RKO (cell line): ENCODE measurements at places on chromosomes 5 and 9.

- DNase-seq: no peak
Observed at GRCh38 chr9:37706290-37706689, 47.3 kb upstream of the TRMT10B start.

- DNase-seq: peak; percentile 56
Observed at GRCh38 chr9:92763721-92764380, 782 bp downstream of the BICD2 start.

DNA sequence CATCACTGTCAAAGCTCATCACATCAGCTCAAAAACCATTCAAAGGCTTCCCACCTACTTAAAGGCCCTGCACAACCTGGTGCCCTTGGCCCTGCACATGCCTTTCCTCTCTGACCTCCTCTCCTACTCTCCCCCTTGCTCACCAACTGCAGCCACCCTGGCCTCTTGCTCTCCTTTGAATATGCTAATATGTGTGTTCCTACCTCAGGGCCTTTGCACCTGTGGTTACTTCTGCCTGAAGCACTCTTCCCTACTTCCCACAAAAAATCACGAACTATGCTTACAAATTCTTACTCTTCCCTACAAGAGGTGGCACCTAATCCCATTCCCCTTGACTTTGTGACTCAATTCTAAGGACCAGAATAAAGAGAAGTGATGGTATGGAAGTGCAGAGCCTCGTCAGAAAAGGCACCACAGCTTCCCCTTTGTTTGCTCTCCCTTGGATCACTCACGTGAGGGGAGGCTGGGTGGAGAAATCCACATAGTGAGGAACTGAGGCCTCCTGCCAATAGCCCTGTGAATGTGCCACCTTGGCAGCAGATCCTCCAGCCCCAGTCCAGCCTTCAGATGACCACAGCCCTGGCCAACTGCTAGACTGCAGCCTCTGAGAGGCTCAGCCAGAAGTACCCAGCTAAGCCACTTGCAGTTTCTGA is 3.2 kb upstream of the TMEM171 start:
- DNase-seq: no peak

GRCh38 chr5:64126202-64126741 is 39.4 kb upstream of the RNF180 start:
- DNase-seq: no peak

DNA sequence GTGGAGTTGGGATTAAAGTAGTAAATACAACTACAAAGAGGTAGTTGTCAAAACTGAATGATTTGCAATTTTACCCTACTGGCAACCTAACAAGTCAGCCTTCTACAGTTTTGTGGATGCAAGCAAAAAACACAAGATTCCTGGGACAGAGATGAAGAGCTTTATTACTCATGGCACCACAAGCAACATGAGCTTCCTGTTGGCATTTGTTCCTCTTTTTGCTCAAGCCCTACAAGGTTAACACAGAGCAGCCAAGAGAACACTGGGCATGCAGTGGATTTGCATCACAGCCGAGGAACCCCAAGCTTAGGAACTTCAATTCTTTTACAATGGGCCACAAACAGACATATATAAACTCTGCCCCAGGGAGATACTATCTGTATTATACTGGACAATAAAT is 28.8 kb upstream of the DMAC1 start:
- no peak for DNase-seq

GRCh38 chr5:141430332-141431113 is at the start of gene PCDHGA12:
PCDHGA12 (plus strand) TSS chr5:141430507; CDS start chr5:141430760, 253 bp downstream.
- peak; percentile 23 for DNase-seq

DNA sequence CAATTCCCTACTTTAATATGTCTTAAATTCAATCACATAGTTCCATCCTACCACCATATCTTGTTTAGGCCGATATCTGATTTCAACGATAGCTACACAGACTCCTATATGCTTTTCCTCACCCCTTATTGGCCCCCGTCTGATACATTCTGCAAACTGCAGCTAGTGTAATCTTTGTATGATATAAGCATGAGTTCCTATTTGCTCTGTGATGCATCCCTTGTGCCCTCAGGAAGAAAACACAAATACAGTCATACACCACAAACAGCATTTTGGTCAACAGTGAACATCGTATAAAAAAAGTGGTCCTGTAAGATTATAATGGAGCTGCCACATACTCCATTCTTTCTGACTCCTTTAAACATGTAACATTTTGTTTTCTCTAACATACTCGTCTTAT is 837.8 kb upstream of the CDH6 start:
- no peak for DNase-seq

DNA sequence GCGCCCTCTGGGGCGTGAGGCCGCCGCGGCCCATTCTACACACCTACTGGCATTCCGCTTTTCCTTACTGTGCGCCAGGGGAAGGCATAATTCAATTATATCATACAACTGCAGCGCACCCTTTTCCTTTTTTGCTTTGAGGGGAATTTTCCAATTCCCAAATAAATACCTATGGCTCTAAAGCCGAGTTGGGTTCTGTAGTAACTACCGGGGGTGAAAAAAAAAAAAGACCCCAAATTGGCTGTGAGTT is 34.1 kb upstream of the NFIB start:
- no peak for DNase-seq

DNA sequence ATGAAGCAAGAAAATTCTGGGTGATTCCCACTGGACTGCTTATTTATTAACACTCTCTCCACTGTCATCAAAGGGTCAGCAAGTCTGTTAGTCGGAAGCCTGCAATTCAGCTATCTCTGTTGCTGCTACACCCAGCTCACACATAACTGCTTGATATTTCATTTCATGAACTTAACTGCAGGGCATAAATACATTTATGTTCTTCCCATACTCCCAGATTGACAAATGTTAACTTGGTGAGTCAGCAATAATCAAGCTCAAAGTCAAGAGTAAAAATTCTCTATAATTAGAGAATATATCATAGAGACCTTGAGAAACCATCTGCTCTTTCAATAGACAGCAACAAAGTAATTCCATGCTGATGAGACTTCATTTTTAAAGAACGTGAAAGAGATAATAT is 198.8 kb downstream of the ADAMTS12 start:
- DNase-seq: no peak

- no peak for DNase-seq
Observed at GRCh38 chr5:169183576-169183975, 117.4 kb downstream of the SLIT3 start.

GRCh38 chr5:68646144-68646543 is 430.6 kb downstream of the PIK3R1 start:
- DNase-seq: no peak

- DNase-seq: no peak
Observed at GRCh38 chr5:66741394-66741793, 145.2 kb downstream of the MAST4 start.

DNA sequence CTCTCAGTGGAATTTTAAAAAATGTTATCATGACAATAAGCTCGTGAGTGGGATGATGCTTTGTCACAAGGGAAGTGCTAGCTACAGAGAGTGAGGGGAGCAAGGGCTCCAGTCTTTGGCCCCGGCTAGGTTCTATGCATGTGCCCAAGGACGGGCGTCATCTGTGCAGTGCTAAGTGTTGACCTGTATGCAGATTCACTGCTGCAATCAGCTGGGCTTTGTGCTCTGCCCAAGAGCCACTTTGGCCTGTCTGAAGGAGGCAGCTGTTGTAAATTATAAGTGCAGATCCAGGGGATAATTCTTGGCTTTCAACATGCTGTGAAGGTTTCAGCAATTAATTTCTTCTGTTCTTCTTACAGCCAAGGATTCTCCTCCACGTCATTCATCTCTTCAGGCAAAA is 268.6 kb downstream of the PSAT1 start:
- DNase-seq: no peak

DNA sequence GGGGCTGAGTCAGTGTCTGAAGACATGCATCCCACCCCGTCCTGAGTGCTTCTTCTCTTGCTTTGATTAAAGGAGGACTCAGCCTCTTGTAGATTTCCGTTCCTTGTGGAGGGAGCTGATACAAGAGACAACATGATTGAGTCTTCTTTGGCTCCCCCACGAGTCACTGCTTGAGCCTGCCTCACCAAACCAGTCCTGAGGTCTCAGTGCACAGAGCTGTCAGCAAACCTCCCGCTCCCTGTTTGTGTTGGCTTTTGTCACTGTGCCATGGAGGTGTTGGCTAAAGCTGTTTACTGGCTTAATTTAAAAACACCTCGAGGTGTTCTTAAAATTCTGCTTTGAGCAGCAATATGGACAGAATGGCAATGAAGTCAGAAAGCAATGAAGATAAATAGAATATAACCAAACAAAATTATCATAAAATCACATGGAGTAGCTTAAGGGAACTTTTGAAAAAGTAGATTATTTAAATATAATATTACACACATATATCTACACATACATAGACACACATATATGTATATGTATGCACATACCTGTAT is 234.1 kb upstream of the ANKRD55 start:
- no peak for DNase-seq

- no peak for DNase-seq
Observed at GRCh38 chr9:117771136-117771535, 66.9 kb downstream of the TLR4 start.

DNA sequence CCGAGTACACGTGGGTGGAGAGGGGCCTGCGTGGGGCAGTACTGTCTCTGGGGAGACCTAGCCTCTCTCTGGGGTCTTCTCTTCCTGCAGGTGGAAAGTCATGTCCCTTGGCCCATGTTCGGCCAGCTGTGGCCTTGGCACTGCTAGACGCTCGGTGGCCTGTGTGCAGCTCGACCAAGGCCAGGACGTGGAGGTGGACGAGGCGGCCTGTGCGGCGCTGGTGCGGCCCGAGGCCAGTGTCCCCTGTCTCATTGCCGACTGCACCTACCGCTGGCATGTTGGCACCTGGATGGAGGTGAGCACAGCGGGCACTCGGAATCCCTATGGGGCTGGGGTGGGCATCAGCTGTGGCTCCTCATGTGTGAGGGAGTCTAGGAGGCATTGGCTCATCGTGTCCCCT is 5.5 kb upstream of the CACFD1 start:
- DNase-seq: no peak

GRCh38 chr9:34252670-34253459 is 74.0 kb downstream of the UBAP1 start:
- peak; percentile 63 for DNase-seq

DNA sequence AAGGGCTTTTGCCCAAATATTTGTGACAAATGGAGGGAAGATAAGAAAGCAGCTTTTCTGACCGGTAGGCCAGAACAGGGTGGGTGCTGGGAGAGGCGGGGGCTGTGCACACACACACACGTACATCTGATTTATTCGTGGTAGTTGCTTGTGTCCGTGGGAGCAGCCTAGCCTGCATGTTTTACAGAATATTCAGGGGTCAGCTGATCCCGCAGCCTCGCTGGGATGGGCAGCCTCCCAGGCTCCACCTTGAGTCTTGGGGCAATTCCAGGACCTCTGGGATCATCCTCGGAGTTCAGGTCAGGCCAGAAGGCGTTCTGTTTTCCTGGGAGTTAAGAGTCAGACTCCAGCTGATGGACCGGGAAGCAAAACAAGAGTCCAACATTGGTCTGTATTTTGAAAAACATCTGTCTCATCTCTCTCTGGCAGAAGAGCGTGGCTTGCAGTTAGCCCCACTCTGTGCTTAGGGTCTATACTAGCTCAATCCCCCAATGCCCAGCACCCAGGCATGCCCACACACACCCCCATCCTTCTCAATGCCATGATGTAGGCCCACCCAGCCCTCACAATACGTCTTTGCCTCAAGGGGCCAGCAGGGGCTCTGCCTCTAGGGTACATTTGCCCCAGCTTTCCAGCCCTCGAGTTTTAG is 210.6 kb downstream of the GOLPH3 start:
- DNase-seq: no peak

DNA sequence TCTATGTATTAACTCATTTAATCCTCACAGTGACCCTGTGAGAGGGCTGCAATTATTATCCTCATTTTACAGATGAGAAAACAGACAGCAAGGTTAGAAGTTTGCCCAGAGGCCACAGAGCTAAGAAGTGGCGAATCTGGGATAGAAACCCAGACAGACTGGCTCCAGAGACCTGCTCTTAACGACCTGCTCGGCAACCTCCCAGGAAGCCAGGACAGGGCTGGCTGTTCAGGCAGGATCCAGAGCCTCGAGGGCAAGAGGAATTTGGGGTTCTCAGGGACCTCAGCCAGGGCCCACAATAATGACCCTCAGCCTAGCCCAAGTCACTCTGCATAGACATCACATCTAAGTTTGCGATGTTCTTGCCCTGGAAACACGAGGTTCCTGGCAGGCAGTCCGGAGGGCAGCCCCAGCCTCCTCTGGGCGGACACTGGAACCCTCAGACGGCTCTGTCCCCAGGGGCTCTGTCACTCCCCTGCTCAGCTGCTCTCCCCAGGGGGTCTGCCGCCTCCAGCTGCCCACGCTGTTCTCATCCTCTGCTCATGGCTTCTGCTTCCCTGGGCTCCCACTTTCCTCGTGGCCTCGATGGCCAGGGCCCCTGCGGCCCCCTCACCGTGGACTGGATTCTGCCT is 138.5 kb upstream of the ERCC6L2 start:
- DNase-seq: no peak

- DNase-seq: no peak
Observed at GRCh38 chr5:98639274-98639673, 134.2 kb upstream of the RGMB start.

- no peak for DNase-seq
Observed at GRCh38 chr5:172581315-172581714, 59.7 kb upstream of the NEURL1B start.

GRCh38 chr9:108245331-108245730 is 610.5 kb downstream of the ACTL7B start:
- no peak for DNase-seq

- no peak for DNase-seq
Observed at GRCh38 chr5:55338810-55339243, 31.0 kb downstream of the MTREX start.

GRCh38 chr9:125427556-125427955 is 165.9 kb downstream of the GAPVD1 start:
- no peak for DNase-seq

DNA sequence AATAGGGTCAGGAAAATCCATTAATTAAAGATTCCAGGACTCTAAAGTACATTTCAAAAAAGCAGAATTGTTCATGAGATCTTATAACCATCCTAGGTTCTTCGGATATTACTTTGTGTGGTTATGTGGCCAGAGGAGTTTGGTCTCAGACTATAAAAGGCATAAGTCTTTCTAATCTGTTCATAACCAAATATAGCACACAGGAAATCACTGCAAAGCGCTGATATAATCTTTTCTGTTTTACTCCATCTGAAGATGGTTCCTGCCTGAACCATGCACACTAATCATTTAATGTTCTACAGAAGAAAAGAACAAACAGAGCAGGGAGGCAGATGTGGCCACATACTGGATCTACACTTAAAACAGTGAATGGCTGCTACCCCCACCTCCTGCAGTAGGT is 182.8 kb downstream of the SEMA5A start:
- DNase-seq: no peak

- DNase-seq: no peak
Observed at GRCh38 chr5:142405814-142406395, 81.1 kb upstream of the SPRY4 start.

DNA sequence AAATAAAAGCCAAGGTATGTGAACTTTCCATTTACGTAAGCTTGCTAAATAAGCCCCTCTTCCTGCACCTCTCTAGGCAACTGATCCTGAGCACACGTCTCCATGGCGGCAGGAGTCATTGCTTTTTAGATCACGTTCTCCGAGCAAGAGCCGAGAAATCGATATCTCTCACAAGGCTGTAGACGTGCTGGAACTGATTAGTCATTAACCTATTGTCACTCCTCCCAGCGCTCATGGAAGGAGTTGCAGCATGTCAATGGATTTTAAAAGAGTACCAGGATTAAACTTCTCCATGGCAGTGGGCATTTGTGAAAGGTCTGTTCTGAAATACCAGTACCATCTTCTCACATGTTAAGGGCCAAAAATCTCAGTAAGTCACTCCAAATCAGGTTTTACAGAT is 4.7 kb upstream of the ADCY2 start:
- DNase-seq: peak; percentile 32

- DNase-seq: no peak
Observed at GRCh38 chr5:119312403-119312802, 43.4 kb upstream of the TNFAIP8 start.
